ENCODE measurements at places on chromosomes 3 and 15. TPM values are rescaled to one million over a fixed set of nuclear protein-coding genes. Genes with fewer than 3 reads are reported as not detected.

The PGBD4 gene
- total RNA-seq, result 2.3 TPM

The COX5A gene
- total RNA-seq, result 95.1 TPM

The DZIP1L gene
- 18.1 TPM for total RNA-seq

The FOXB1 gene
- not detected for total RNA-seq

The ZBBX gene
- 0.27 TPM for total RNA-seq

The CPB1 gene
- not detected for total RNA-seq

The TRIM59 gene
- 2.5 TPM for total RNA-seq

The NUDT16 gene
- total RNA-seq, result 12.2 TPM

The TMCO5A gene
- not detected for total RNA-seq

The LCTL gene
- 8.1 TPM for total RNA-seq

The ZNF662 gene
- not detected for total RNA-seq

The GOLGA8G gene
- 0.34 TPM for total RNA-seq

The KIF15 gene
- total RNA-seq, result 33.3 TPM

The SLC28A1 gene
- total RNA-seq, result not detected

The DOCK3 gene
- 0.21 TPM for total RNA-seq

The TNFAIP8L3 gene
- not detected for total RNA-seq

The DGKG gene
- total RNA-seq, result 5.4 TPM

The GPR62 gene
- not detected for total RNA-seq

The EFHB gene
- 0.23 TPM for total RNA-seq

The CCDC39 gene
- total RNA-seq, result not detected

The TMEM207 gene
- total RNA-seq, result not detected

The MAP6D1 gene
- total RNA-seq, result 1.0 TPM
